Heart left ventricle (tissue), 16 donors: ENCODE measurements at places on chromosomes 3 and 15. TPM values are rescaled to one million over a fixed set of nuclear protein-coding genes. Genes with fewer than 3 reads are reported as not detected.

The ZBED2 gene
- not detected for total RNA-seq

The TIMP4 gene
- total RNA-seq: 15.3 TPM

The ERICH6 gene
- 0.32 TPM for total RNA-seq

The MESP2 gene
- total RNA-seq: not detected

The CLEC3B gene
- 93.5 TPM for total RNA-seq

The FRMD4B gene
- 10.9 TPM for total RNA-seq

The NANOGP8 gene
- total RNA-seq: 0.47 TPM

The HACL1 gene
- total RNA-seq: 15.6 TPM

The LCTL gene
- not detected for total RNA-seq

The GP9 gene
- total RNA-seq: not detected

The TMC3 gene
- total RNA-seq: not detected

The PIK3CB gene
- 32.2 TPM for total RNA-seq

The ROBO1 gene
- 5.7 TPM for total RNA-seq

The CYP19A1 gene
- total RNA-seq: 0.21 TPM

The PYGO1 gene
- 4.9 TPM for total RNA-seq

The LIPH gene
- total RNA-seq: 0.12 TPM

The ALDH1A2 gene
- total RNA-seq: 23.2 TPM

The ZIC4 gene
- not detected for total RNA-seq

The PLCB2 gene
- total RNA-seq: 4.8 TPM

The GOLGA8N gene
- 3.8 TPM for total RNA-seq

The PPARG gene
- total RNA-seq: 16.2 TPM

The STRIT1 gene
- total RNA-seq: 0.42 TPM

The ARHGEF26 gene
- total RNA-seq: 2.3 TPM

The TNNC1 gene
- total RNA-seq: 15,255 TPM

The SPCS1 gene
- total RNA-seq: 152 TPM

The APBA2 gene
- total RNA-seq: 1.3 TPM

The ESYT3 gene
- 2.3 TPM for total RNA-seq

The KNG1 gene
- total RNA-seq: not detected

The GP5 gene
- total RNA-seq: 0.07 TPM

The KBTBD13 gene
- 11.8 TPM for total RNA-seq

The REC114 gene
- total RNA-seq: 0.65 TPM

The CHST13 gene
- total RNA-seq: not detected

The EID1 gene
- 393 TPM for total RNA-seq

The CPEB1 gene
- 8.7 TPM for total RNA-seq

The TRAIP gene
- total RNA-seq: 1.00 TPM

The NPAP1 gene
- total RNA-seq: not detected

The CADPS gene
- total RNA-seq: 37.8 TPM

The LXN gene
- 2.9 TPM for total RNA-seq

The CLPX gene
- 61.4 TPM for total RNA-seq

The DCLK3 gene
- total RNA-seq: 0.16 TPM

The CD200R1 gene
- total RNA-seq: 4.1 TPM

The ERC2 gene
- total RNA-seq: 2.5 TPM

The TMEM45A gene
- total RNA-seq: 3.7 TPM

The ASB14 gene
- total RNA-seq: 20.0 TPM

The KCNH8 gene
- not detected for total RNA-seq

The ITGB5 gene
- 216 TPM for total RNA-seq

The SPESP1 gene
- total RNA-seq: 3.9 TPM

The EFL1 gene
- 18.7 TPM for total RNA-seq

The DLL4 gene
- 4.7 TPM for total RNA-seq

The CPLX3 gene
- not detected for total RNA-seq

The SNUPN gene
- total RNA-seq: 14.5 TPM

The GABRB3 gene
- 1.1 TPM for total RNA-seq

The SOX14 gene
- not detected for total RNA-seq

The TP63 gene
- 0.37 TPM for total RNA-seq

The LRRN1 gene
- total RNA-seq: 0.11 TPM

The CILP gene
- total RNA-seq: 30.6 TPM

The CCDC54 gene
- not detected for total RNA-seq

The ZNF502 gene
- total RNA-seq: 3.1 TPM

The ST8SIA2 gene
- total RNA-seq: 4.0 TPM
